ENCODE measurements at places on chromosomes 2 and 18. TPM values are rescaled to one million over a fixed set of nuclear protein-coding genes. Genes with fewer than 3 reads are reported as not detected.

The C2orf80 gene
- total RNA-seq: not detected

The OSR1 gene
- total RNA-seq: 0.32 TPM

GRCh38 chr2:98504381-98505109 lies 59.9 kb downstream of the INPP4A start:
- H3K4me3 ChIP-seq: no peak overlapping the region
- no peaks in the 10 kb centered on the region for H3K36me3 ChIP-seq
- DNase-seq: no peak
- H3K27me3 ChIP-seq: no peaks in the 10 kb centered on the region
- H3K4me1 ChIP-seq: peaks cover 86% of the 10 kb centered on the region
- peak overlapping the region; percentile 51 for H3K27ac ChIP-seq

- H3K36me3 ChIP-seq: peaks cover 4% of the 10 kb centered on the region
- DNase-seq: no peak
- H3K4me3 ChIP-seq: no peak overlapping the region
- H3K27me3 ChIP-seq: no peaks in the 10 kb centered on the region
Observed at GRCh38 chr2:39379643-39380524, 57.2 kb downstream of the MAP4K3 start.

DNA sequence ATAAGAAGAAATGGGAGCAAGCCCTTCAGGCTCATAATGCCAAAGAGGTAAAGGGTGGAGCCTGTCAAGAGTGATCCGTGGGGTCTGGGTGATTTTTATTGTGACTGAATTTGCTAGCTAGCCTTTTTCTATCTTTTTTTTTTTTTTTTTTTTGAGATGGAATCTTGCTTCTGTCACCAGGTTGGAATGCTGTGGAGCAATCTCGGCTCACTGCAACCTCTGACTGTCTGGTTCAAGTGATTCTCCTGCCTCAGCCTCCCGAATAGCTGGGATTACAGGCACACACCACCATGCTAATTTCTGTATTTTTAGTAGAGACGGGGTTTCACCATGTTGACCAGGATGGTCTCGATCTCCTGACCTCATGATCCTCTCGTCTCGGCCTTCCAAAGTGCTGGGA lies 29.1 kb downstream of the DRC1 start:
- H3K36me3 ChIP-seq: no peaks in the 10 kb centered on the region
- H3K4me1 ChIP-seq: no peaks in the 10 kb centered on the region
- DNase-seq: no peak
- H3K27me3 ChIP-seq: no peaks in the 10 kb centered on the region
- H3K4me3 ChIP-seq: no peak overlapping the region
- H3K27ac ChIP-seq: no peak overlapping the region

DNA sequence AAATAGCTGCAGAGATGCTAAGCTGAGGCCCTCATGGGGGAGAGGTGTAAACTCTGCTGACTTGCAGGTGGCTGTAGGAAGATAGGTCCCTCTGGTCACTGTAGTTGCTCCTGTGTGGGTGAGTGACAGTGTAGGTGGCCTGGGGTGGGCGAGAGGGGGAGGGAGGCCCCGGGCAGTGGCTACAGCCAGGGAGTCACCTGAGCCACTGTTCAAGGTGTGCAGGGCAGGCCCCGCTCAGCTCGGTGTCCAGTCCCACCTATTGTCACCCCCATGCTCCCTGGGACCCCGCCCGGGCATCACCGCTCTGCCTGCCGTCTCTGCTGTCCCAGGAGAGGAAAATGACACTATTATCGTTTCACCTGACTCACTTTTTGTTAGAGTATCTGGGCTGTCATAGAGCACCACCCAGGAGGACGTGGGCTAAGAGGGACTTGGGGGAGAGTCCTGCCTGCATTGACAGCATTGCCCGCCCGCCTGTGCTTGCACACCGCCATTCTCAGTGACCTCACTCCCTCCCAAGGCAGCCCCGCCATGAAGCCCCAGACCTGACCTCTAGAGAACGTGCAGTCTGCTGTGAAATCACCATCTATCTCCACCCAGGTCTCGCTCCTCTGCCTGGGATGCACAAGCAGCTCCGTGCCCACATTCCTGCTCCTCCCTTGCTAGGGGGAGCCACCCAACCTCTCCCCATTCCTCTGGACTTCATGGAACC lies 29.2 kb downstream of the COPS9 start:
- DNase-seq: no peak
- H3K27ac ChIP-seq: no peak overlapping the region
- peaks cover 28% of the 10 kb centered on the region for H3K27me3 ChIP-seq
- no peaks in the 10 kb centered on the region for H3K4me1 ChIP-seq
- no peaks in the 10 kb centered on the region for H3K36me3 ChIP-seq

DNA sequence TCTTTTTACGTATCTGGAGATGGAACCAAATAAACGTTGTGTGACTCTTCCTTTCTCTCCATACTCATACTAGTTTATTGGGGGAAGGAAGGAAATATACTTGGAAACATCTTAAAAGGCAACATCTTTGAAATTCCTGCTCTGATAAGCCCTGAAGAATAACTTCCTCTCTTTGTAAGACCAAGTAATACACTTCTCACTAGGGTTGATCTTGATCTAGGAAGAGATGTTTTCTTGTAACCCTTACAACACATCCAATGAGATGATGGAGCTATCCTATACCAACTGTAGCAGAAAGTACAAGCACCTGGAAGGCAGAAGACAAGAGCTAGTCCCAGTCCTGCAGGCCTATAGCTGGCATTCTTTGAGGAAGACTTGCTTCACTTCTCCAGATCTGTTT lies 2.0 kb downstream of the ANKRD44 start:
- H3K27ac ChIP-seq: peak overlapping the region; percentile 96
- no peaks in the 10 kb centered on the region for H3K27me3 ChIP-seq
- H3K4me1 ChIP-seq: peaks cover 76% of the 10 kb centered on the region
- DNase-seq: no peak

GRCh38 chr2:104547221-104547620 lies 306.7 kb upstream of the POU3F3 start:
- H3K27ac ChIP-seq: no peak overlapping the region
- H3K36me3 ChIP-seq: no peaks in the 10 kb centered on the region
- no peak overlapping the region for H3K4me3 ChIP-seq
- H3K4me1 ChIP-seq: no peaks in the 10 kb centered on the region

DNA sequence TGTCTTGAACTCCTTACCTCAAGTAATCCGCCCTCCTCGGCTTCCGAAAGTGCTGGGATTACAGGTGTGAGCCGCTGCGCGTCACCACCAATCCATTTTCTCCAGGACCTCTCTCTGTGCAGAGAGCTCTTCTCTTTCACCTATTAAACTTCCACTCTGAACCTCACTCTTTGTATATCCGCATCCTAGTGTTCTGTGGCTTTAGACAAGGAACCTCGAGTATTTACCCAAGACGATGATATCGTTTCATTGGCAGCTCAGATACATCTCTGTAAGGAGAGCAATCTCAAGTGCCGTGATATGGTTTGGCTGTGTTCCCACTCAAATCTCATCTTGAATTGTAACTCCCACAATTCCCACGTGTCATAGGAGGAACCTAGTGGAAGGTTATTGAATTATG lies 15.1 kb upstream of the WDR33 start:
- no peak overlapping the region for H3K27ac ChIP-seq
- no peaks in the 10 kb centered on the region for H3K36me3 ChIP-seq
- H3K27me3 ChIP-seq: no peaks in the 10 kb centered on the region
- no peak overlapping the region for H3K4me3 ChIP-seq

Data from spleen (tissue), 13 donors.